PC-3 (cell line): ENCODE measurements at places on chromosomes 12 and 14. TPM values are rescaled to one million over a fixed set of nuclear protein-coding genes. Genes with fewer than 3 reads are reported as not detected.

The C12orf50 gene
- total RNA-seq, result not detected in 2 replicates

DNA sequence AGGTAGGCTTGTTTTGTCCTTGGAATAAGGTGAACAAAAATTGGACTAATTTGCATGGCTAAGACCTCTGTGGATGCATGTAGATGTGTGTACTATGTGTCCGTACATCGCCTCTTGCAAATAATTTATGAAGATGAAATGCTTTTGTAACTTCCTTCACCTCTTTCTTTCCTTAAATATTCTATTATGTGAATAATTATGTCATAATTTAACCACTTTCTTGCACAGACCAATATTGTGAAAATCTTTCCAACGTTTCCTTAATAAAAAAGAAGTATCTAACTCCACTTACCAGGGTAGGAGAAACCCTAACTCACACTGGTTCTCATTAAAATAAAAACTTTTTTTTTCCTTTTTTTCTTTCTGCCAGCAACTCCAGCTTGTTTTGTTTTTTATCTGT lies 4.0 kb downstream of the NANOG start:
- H3K4me1 ChIP-seq, result no peaks in the 10 kb centered on the region
- peaks cover 23% of the 10 kb centered on the region for H3K27me3 ChIP-seq
- no peaks in the 10 kb centered on the region for H3K36me3 ChIP-seq
- no peak for DNase-seq
- no peak overlapping the region for H3K4me3 ChIP-seq

The ASCL1 gene
- not detected in 2 replicates for total RNA-seq

The HNF1A gene
- not detected in 2 replicates for total RNA-seq

The MYL6B gene
- total RNA-seq, result 153 and 178 TPM in 2 replicates

- H3K36me3 ChIP-seq, result no peaks in the 10 kb centered on the region; the same call in 1 of the 2 replicates
- DNase-seq, result peak; percentile 76
Observed at GRCh38 chr12:55068416-55069010, 48.7 kb downstream of the NEUROD4 start.

DNA sequence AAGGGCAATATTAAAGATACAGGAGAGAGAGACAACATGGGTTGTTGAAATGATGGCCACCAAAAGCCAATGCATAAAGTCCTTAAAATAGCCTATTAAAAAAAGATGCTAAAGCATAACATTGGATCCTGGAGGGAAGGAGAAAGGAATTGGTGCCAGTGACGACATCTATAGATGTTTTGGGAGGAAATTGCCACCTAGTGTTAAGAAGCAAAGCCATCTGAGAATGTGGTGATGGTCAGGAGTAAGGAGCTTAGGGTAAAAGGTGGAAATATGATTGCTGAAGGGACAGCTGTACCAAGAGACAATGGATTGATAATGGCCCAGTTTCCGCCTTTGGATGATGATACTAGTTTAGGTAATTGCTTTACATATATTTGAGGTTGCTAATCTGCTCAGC lies 85.1 kb downstream of the TMEM30B start:
- DNase-seq, result peak; percentile 53
- H3K4me3 ChIP-seq, result no peak overlapping the region
- H3K36me3 ChIP-seq, result no peaks in the 10 kb centered on the region
- no peaks in the 10 kb centered on the region for H3K27me3 ChIP-seq
- H3K4me1 ChIP-seq, result no peaks in the 10 kb centered on the region

The CRADD gene
- 11.4 and 12.5 TPM in 2 replicates for total RNA-seq

The GYS2 gene
- not detected in 2 replicates for total RNA-seq

DNA sequence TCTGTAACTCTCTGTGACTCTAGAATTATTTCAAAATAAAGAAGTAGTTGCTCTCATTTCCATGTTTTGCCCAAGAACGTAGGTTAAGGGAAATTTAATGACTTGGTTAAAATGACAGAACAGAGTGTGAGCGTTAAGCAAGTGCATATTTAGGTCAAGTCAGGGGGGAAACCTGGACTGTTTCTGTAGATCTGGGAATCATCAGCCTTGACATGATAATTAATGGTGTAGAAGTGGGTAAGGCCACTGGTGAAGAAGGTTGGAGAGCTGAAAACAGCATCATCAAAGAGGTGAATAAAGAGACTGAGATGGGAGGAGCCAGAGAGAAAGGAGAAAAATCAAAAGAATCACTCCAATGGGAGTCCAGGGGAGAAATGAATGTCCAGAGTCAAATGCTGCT lies 49.4 kb upstream of the STK38L start:
- DNase-seq, result no peak
- H3K36me3 ChIP-seq, result no peaks in the 10 kb centered on the region
- no peaks in the 10 kb centered on the region for H3K27me3 ChIP-seq
- no peak overlapping the region for H3K27ac ChIP-seq
- H3K4me1 ChIP-seq, result peaks cover 39% of the 10 kb centered on the region
- H3K4me3 ChIP-seq, result no peak overlapping the region

- H3K4me1 ChIP-seq, result no peaks in the 10 kb centered on the region
- DNase-seq, result no peak
- no peak overlapping the region for H3K27ac ChIP-seq
Observed at GRCh38 chr14:67547224-67547780, 14.2 kb downstream of the PLEKHH1 start.

- DNase-seq, result no peak
- H3K4me3 ChIP-seq, result no peak overlapping the region
- H3K36me3 ChIP-seq, result no peaks in the 10 kb centered on the region
- H3K4me1 ChIP-seq, result 0 out of 2 replicates have a peak, but pooled peaks cover 3% of the 10 kb centered on the region
Observed at GRCh38 chr14:95275494-95275893, 44.2 kb downstream of the CLMN start.

DNA sequence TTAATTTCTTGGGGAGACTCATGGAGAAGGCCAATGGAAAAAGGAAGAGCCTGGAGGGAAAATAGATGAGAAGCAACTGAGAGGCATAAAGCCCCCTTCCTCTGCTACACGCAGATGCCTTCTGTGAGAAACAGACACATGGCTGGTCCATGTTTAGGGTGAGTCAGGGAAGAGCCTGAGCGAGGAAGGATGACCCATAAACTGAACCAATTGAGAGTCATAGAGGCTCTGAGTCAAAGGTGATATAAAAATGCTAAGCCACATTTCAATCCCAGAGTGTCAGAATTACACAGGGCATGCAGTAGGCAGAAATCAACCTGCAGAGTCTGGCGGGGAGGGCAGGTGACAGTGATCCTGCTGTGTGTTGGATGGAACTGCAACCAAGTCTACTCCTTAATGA lies 30.1 kb upstream of the NEDD1 start:
- DNase-seq, result peak; percentile 77
- H3K36me3 ChIP-seq, result no peaks in the 10 kb centered on the region
- no peak overlapping the region for H3K4me3 ChIP-seq
- H3K4me1 ChIP-seq, result peaks cover 25% of the 10 kb centered on the region
- H3K27me3 ChIP-seq, result no peaks in the 10 kb centered on the region

GRCh38 chr12:38903596-38903995 lies 1.8 kb downstream of the CPNE8 start:
- no peaks in the 10 kb centered on the region for H3K27me3 ChIP-seq
- no peak for DNase-seq
- H3K4me1 ChIP-seq, result peaks cover 18% of the 10 kb centered on the region

- H3K27ac ChIP-seq, result peak overlapping the region; percentile 43
- H3K4me3 ChIP-seq, result no peak overlapping the region
- DNase-seq, result peak; percentile 73
- H3K36me3 ChIP-seq, result no peaks in the 10 kb centered on the region
Observed at GRCh38 chr12:46342562-46343033, 30.0 kb downstream of the SLC38A2 start.

The KLRC1 gene
- not detected in 2 replicates for total RNA-seq

GRCh38 chr12:22687361-22688076 lies 62.5 kb downstream of the ETNK1 start:
- H3K36me3 ChIP-seq, result no peaks in the 10 kb centered on the region
- H3K27ac ChIP-seq, result peak overlapping the region; percentile 42
- DNase-seq, result peak; percentile 39

DNA sequence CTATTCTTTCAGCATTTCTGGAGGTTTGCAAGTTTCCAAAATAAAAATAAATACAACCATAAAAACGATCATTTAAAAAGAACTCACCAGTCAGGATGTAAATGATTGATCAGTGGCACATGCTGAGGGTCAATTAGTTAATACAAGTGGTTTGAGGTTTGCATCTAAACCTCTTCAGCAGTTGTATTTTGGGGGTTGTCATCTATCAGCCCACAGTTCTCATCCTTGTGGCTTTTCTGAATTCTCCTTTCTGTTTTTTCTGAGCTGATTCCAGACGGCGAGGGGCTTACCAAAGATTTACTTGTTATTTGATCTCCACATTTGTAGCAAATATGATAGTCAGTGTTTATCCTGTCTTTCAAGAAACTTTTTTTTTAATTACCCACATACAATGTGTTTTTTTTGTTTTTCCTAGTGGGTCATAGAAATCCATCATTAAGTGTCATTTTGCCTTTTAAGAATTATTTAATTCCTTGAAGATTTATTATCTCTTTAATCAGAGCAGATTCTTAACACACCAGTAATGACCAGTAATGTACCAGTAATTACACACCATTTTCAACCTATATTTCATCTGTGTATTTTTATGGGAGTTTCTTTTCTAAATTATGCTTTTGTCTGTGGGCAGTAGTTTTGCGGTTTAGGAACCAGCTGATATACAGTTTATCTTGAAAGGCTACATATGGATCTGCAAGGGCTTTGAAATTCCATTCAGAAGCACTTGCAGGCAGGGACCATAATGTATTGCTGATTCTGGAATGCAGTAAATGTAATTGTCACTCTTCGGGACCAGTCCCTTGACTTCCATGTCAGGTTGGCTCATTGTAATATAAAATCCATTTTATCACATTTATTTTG lies 56.3 kb upstream of the DAAM1 start:
- H3K27ac ChIP-seq, result no peak overlapping the region
- DNase-seq, result no peak
- no peaks in the 10 kb centered on the region for H3K36me3 ChIP-seq
- H3K4me1 ChIP-seq, result no peaks in the 10 kb centered on the region

GRCh38 chr14:67633451-67634147 lies 13.9 kb downstream of the ARG2 start:
- H3K27me3 ChIP-seq, result no peaks in the 10 kb centered on the region
- H3K4me1 ChIP-seq, result no peaks in the 10 kb centered on the region
- no peak overlapping the region for H3K27ac ChIP-seq
- DNase-seq, result no peak
- no peaks in the 10 kb centered on the region for H3K36me3 ChIP-seq

The CCDC88C gene
- 19.7 and 27.4 TPM in 2 replicates for total RNA-seq

DNA sequence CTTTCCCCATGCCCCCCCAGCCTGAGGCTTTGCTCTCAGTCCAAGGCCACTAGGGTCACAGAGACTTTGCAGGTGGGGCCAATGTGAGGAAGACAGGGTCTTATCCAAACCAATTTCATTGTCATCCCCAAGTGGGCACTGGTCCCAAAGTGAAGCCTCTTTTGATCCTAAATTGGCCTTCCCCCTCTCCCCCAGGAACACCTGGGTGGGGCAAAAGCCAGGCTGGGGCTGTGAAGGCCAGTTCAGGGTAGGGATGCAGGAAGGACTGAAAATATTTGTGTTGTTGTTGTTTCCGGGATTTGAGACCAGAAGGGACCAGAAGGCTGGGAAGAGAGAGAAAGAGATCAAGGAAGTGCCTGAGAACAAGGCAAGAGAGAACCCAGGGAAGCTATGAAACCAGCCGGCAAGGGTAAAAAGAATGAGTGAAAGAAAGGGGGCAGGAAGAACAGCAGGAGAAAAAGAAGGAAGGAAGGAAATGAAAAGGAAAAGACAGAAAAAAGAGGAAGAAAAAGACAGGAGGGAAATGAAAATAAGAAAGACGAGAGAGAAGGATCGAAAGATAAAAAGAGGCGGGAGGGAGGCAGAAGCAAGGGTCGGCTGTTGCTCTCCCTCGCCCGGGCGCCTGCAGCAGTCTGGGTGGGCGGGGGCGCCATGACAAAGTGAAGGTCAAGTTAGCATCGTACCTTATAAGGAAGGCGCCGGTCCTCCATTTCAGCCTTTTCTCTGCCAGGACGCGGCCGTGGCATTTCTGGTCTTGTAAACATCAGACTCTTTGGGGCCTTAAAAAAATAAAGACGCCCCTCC lies 7.4 kb upstream of the HOXC11 start:
- H3K27me3 ChIP-seq, result no peaks in the 10 kb centered on the region
- no peak for DNase-seq
- no peak overlapping the region for H3K27ac ChIP-seq
- no peaks in the 10 kb centered on the region for H3K4me1 ChIP-seq

GRCh38 chr12:111270239-111270638 lies 98.7 kb downstream of the PHETA1 start:
- H3K27ac ChIP-seq, result no peak overlapping the region
- no peaks in the 10 kb centered on the region for H3K36me3 ChIP-seq
- H3K4me1 ChIP-seq, result no peaks in the 10 kb centered on the region

GRCh38 chr12:81211306-81211705 lies 133.4 kb downstream of the ACSS3 start:
- no peaks in the 10 kb centered on the region for H3K36me3 ChIP-seq
- no peak overlapping the region for H3K4me3 ChIP-seq
- no peak for DNase-seq
- H3K27me3 ChIP-seq, result no peaks in the 10 kb centered on the region
- H3K4me1 ChIP-seq, result peaks cover 11% of the 10 kb centered on the region; the same call in 1 of the 2 replicates

The ZNF605 gene
- total RNA-seq, result 5.9 and 8.6 TPM in 2 replicates

- DNase-seq, result peak; percentile 48
- H3K27me3 ChIP-seq, result no peaks in the 10 kb centered on the region
- H3K4me1 ChIP-seq, result peaks cover 5% of the 10 kb centered on the region; the same call in 1 of the 2 replicates
- H3K27ac ChIP-seq, result peak overlapping the region; percentile 0; the same call in 1 of the 2 replicates
- H3K36me3 ChIP-seq, result no peaks in the 10 kb centered on the region
- peak overlapping the region; percentile 86 for H3K4me3 ChIP-seq
Observed at GRCh38 chr12:102061096-102061559, 663 bp downstream of the WASHC3 start.

DNA sequence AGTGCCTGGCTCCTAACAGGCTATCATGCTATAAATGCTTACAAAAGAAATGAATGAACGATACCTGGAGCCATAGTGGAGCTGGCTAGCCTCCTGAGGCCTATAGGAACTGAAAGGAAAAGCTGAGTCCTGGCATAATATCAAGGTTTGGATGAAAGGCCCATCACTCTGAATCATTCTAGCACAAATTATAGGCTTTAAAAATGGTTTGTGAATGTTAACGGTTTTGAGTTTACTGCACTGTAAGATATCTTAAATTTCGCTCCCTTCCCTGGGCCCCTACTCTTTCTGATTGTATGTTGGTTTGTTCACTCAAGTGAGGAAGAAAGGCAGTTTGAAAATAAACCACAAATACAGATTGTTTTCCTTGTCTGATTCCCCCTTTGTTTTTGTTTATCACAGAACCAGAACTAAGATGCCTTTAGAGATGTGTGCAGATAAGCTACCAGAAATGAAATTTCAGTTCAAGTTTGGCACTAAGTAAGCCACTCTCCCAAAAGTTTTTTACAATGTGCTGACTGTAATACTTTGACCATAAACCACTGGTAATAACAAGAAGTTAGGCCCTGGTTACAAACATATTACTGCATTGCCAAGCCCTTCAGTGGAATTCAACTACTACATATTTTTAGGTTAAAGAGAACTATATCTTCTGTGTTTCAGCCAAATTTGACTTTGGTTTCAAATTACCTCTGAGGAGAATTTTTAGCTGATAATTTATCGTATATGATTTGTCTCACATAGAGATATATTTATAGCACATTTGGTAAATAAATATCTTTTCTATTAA lies 89.5 kb downstream of the ALX1 start:
- H3K4me1 ChIP-seq, result 0 out of 2 replicates have a peak, but pooled peaks cover 3% of the 10 kb centered on the region
- H3K4me3 ChIP-seq, result no peak overlapping the region
- peak; percentile 17 for DNase-seq

- peak; percentile 91 for DNase-seq
- no peaks in the 10 kb centered on the region for H3K27me3 ChIP-seq
- H3K4me3 ChIP-seq, result peak overlapping the region; percentile 11; the same call in 1 of the 2 replicates
- H3K4me1 ChIP-seq, result peaks cover 83% of the 10 kb centered on the region
- peak overlapping the region; percentile 79 for H3K27ac ChIP-seq
Observed at GRCh38 chr14:74616507-74616906, 4.5 kb upstream of the LTBP2 start.
